Amniotic epithelial cell (primary cell): ENCODE measurements at places on chromosomes 6 and 20.

- no peak for DNase-seq
Measured at GRCh38 chr6:11437824-11438459, 99.6 kb upstream of the TMEM170B start.

DNA sequence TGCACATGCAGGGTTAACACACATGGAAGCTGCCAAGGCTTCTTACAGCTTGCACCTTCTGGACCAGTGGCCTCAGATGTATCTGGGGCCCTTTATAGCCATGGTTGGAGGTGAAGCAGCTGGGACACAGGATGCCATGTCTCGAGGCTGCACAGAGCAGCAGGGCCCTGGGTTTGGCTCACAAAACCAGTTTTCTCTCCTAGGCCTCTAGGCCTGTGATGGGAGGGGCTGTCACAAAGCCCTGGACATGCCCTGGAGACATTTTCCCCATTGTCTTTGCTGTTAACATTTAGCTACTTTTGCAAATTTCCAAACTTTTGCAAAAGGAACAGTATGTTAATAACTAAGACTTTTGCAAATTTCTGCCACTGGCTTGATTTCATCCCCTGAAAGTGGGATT is 18.2 kb upstream of the GSTA1 start:
- DNase-seq: no peak

- DNase-seq: peak; percentile 95
Measured at GRCh38 chr6:56938649-56939191, 16.2 kb upstream of the BEND6 start.

- DNase-seq: no peak
Measured at GRCh38 chr6:2534406-2535042, 216.2 kb downstream of the MYLK4 start.

DNA sequence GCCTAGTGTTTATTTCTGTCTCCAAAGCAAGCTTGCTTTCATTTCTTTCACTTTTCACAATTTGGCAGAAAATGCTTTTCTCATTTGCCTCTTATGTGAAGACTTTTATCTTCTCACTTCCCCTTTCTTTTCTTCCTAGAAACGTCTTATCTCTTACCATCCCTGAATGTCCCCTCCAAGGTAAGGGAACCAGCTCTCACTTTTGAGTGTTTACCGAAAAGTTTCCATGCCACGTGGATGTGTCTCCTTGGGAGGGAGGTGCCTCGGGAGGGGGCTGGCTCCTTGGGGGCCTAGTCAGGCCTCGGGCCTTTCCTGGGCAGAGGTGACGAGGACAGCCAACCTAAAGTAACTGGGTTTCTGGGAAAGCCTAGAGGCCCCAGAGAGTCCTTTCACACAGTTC is 127.4 kb downstream of the CD24 start:
- DNase-seq: no peak

- DNase-seq: no peak
Measured at GRCh38 chr6:138246650-138247440, 28.6 kb upstream of the PBOV1 start.

- peak; percentile 65 for DNase-seq
Measured at GRCh38 chr20:2879146-2879545, 5.9 kb downstream of the PTPRA start.

- DNase-seq: no peak
Measured at GRCh38 chr6:129200151-129200550, 317.2 kb downstream of the LAMA2 start.

DNA sequence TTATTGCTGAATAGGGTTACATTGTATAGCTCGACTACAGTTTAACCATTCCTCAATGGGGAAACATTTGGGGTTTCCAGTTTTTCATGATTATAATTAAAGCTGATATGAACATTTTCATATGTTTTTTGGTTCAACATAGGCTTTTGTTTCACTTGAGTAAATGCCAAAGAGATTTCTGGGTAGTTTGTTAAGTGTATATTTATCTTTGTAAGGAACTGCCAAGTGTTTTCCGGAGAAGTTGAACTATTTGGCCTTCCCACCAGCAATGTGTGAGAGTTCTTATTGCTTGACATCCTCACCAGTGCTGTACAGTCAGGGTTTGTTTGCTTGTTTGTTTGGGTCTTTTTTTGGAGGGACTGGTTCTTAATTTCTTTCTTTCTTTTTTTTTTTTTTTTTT is 83.7 kb upstream of the RALY start:
- DNase-seq: peak; percentile 57

GRCh38 chr20:47985092-47985850 is 200.0 kb upstream of the SULF2 start:
- peak; percentile 23 for DNase-seq

DNA sequence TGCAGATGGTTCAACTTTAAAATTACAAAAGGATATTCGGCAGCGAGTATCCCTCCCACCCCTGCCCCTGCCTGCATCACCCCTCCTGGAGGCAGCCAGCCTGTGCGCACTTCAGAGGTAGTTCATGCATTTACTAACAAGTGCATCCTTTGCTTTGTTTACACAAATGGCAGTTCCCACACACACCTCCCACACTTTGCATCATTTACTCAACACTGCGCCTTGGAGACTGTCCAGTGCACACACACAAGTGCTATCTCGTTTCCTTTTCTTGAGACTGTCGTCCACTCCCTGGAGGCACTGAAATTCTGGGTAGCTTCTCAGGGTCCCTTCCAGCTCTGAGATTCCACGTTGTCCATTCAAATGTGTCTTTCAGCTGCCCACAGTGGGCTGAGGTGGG is 53.1 kb upstream of the VSX1 start:
- no peak for DNase-seq

GRCh38 chr20:32674362-32674789 is 635 bp upstream of the C20orf203 start:
- peak; percentile 45 for DNase-seq

GRCh38 chr6:134590449-134590848 is 272.5 kb upstream of the SGK1 start:
- DNase-seq: peak; percentile 70

- DNase-seq: no peak
Measured at GRCh38 chr6:147509891-147510290, 1.4 kb downstream of the SAMD5 start.

DNA sequence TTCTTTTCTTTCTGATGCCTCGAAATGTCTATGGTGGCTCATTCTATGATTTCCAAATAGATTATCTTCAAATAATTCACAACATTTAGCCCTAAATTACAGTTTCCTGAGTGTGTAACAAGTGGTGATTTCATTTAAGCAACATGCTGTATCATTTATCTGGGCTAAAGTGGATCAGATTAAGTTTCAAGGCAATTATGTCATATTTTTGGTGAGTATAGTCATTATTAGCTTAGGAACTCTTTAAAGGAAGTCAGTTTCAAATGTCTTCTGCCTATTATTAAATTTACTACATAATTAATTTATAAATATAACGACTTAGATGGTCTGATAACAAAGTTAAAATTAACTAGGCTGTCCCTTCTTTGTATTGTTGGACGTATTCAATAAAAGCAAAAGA is 847.9 kb upstream of the FLRT3 start:
- no peak for DNase-seq

DNA sequence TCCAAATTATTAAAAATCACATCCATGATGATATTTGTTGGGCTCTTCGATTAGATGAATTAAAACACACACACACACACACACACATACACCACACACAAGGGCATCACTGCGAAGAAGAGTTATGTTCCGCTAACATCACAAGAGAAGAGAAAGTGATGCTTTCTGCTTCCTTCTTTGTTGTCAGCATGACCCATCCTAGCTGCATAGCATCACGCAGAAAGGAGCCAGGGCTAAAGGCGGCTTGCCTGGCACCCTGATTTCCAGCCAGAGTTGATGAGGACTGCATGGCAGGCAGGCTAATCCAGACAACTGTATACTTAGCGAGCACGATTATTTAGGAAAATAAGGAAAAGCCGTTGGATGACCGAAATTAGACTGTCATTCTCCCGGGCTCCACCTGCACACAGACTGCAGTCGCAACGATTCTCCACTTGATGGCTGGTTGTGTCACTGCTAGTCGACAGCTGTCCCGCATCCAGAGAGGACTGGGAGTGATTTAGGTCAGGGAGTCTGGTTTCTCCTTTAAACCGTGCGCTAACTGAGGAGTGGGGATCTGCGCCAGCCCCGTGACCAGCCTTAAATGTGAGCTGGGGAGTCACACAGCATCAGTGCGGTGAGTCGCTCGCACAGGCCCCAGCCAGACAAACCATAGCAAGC is 70.6 kb upstream of the SOX4 start:
- no peak for DNase-seq

DNA sequence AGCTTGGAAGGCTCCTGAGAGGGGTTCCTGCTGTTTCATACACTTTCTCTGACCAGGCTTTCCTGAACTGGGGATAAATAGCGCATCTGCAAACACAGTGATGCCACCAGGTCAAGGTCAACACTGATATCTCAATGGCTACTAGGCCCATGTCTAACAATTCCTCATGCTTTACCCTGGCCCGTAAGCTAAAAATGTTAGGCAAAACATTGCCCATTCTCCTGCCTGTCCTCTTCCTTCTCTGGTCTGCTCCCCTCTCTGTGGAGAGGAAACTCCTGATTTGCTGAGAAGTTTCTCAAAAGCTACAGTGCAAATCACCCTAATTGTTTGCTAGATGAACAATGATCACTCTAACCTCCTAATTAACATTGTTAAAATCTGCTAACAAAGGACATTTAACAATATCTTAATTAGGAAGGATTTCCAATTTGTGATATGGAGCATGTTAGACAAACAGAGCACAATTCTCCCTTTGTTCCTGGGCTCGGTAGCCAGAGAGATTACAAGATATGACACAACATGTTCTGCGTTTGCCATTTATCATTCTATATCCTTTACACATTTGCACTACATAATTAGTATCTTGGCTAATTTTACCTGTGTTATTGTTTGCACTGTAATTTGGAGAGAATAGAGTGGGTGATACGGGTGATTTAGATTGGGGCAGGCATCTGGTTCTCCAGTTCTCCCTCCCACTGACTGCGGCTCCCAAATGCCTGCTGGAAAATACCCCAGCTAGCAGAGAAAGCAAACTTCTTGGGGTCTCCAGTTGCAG is 266.8 kb downstream of the CD83 start:
- no peak for DNase-seq

GRCh38 chr20:61581825-61582188 is 329.7 kb downstream of the CDH4 start:
- DNase-seq: no peak

GRCh38 chr6:35942355-35942754 is 21.5 kb upstream of the SRPK1 start:
- DNase-seq: no peak

GRCh38 chr6:39335780-39336545 is 13.5 kb upstream of the KCNK16 start:
- no peak for DNase-seq

GRCh38 chr6:90709431-90709996 is 122.6 kb upstream of the MAP3K7 start:
- DNase-seq: no peak

DNA sequence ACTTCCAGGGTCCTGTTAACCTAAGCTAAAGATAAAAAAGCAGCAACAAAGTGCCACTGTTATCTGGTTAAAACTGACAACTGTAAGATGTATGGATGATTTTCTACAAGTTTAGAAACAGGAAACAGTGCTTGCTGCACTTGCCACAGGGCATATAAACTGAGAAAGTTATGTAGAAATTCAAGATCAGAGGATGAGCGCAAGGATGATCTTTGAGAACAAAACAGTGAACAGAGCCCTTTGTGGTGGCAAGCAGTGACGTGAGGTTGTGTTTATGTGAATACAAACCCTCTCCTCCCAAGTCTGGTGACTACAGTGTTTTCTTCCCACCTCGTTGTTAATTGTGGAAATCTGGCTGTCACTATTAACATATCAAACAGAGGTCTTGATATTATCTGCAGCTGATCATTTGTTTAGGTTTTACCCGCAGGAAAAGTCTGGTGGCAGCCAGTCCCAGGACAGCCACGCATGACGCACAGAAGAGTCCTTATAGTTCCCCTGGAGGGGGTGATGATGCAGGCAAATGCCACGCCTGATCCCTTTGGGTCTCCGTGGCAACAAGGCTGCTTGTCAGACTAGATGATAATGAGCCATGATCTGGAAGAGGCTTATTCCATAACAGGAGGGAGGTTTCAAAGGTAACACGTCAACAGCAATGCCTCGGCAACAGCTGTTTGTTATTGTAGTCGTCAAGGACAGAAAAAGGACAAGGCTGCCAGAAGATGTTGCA is 43.1 kb upstream of the TNFAIP3 start:
- peak; percentile 93 for DNase-seq

DNA sequence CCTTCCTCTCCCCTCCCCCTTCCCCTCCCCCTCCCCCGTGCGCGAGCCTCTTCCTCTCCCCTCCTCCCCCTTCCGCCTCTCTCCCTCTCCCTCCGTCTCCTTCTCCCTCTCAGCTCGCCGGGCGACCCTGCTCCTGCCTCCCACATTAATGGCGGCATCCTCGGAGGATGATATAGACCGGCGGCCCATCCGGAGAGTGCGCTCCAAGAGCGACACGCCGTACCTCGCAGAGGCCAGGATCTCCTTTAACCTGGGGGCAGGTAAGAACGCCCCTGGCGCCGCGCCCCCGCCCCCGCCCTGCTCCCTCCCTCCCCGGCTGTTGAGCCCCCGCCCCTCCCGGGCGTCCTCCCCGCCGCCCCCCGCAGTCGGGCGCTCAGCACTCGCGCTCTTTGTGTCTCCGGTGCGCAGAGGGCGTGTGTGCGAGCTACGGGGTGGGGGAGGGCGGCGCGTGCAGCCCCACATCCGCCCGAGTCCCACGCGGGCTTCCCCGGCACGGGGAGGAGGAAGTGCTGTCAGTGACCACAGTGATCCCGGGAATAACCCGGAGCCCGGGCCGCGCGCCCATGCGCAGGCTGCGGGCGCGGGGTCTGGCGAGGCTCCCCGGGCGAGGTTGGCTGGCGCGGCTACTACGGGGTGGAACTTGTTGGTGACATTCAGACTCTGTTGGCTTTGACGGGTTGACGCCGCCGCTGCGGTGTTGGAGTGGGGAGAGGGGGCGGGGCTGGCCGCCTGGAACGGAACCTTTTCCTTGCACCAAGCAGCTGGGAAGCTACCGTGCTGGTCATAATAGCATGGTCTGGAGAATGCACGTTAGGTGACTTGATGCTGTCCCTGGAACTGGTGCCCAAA is 33.2 kb downstream of the PHACTR1 start:
- DNase-seq: no peak

GRCh38 chr20:44247131-44247571 is at the start of gene GDAP1L1:
Gene GDAP1L1 (plus strand): TSS chr20:44247308. CDS start chr20:44247335, 27 bp downstream.
- no peak for DNase-seq

DNA sequence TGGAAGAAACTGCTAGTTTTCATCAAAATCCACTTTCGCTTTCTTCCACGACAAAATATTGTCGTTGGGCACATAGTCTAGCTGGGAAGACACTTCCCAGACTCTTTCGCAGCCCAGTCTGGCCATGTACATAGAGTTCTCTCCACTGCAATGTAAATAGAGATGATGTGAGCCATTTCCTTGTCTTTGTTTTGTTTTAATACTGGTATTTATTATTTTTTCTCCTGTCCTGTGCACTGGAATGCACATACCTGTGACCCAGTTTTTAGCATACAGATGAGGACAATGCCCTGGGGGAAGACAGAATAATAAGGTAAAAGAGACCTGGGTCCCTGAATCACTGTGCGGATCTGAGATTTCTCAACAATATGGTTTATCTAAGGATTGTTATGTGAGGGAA is 149.5 kb upstream of the BMP5 start:
- DNase-seq: no peak
